ENCODE measurements at places on chromosomes 1 and 21.

- no peak for DNase-seq
These were observed 486.7 kb downstream of the SMYD3 start for GRCh38 chr1:246020211-246020954.

- DNase-seq: no peak
These were observed 151.7 kb upstream of the ZNF648 start for GRCh38 chr1:182213163-182213562.

GRCh38 chr1:32771561-32772280, 45.4 kb downstream of the YARS1 start:
- no peak for DNase-seq

- no peak for DNase-seq
These were observed 3.6 kb upstream of the ZNF672 start for GRCh38 chr1:248834343-248834940.

DNA sequence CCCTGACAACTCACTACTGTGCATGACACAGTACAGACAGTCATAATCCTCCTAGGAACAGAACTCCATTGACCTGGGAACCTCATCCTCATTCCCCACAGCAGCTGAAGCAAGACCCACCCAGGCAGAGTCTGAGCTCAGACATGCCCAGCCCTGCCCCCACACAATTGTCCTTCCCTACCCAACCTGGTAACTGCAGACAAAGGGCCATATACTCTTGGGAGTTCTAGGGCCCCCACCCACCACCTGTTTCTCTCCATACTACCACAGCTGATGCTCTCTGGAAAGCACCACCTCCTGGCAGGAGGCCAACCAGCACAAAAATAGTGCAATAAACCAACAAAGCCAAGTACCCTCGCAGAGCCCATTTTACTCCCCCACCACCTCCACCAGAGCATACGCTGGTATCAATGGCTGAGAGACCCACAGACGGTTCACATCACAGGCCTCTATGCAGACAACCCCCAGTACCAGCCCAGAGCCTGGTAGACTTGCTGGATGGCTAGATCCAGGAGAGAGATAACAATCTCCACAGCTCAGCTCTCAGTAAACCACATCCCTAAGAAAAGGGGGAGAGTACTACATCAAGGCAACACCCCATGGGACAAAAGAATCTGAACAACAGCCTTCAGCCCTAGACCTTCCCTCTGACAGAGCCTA, 159.7 kb upstream of the CXADR start:
- no peak for DNase-seq

DNA sequence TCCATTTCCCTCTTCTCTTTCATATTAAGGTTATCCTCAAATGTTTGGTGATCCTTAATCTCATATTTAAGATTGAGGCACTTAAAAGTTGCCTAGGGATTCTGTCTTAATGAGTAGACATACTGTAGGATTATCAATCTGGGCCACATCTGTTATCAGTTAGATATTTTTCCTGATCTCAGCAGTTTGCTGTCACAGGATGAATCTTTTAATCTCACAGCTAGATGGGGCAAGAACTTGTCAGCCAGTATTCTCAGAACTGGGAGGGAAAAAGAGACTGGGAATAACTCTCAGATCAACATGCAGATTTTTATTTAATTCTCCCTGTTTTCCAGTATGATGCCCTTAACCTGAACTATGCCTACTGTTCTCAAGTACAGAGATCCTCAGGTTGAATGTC, 14.0 kb downstream of the ZNF644 start:
- no peak for DNase-seq

DNA sequence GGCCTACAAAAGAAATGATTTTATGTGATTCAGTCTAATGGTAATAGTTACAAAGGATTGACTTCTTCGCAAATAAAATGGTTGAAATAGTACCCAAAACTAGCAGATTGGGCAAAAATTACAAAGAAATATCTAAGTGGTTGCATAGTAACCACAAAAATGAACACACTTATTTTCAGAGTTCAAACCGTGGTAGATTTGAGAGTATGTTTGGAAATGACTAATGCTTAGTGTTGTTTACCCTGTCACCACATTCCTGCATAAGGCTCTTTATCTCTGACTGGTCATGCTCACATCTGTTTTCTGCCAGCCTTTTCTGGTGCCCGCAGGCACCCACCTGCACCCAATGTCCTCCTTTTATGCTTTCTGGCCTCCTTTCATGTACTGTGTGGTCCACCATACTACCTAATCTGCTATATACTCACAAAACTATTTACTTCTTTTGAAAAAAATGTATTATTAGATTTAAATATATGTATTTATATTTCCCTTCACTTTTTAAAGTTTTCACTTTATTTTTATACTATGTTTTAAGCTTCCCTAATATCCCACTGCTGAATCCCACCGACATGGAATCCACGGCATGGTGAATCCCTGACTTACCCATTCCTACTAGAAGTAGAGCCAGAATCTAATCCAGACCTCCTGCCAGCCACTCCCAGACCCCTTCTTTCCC, 30.3 kb downstream of the PTPRC start:
- DNase-seq: no peak

GRCh38 chr1:25675729-25676476, 59.3 kb downstream of the MAN1C1 start:
- no peak for DNase-seq

- DNase-seq: no peak
These were observed 44.5 kb downstream of the MDM4 start for GRCh38 chr1:204560590-204561150.

DNA sequence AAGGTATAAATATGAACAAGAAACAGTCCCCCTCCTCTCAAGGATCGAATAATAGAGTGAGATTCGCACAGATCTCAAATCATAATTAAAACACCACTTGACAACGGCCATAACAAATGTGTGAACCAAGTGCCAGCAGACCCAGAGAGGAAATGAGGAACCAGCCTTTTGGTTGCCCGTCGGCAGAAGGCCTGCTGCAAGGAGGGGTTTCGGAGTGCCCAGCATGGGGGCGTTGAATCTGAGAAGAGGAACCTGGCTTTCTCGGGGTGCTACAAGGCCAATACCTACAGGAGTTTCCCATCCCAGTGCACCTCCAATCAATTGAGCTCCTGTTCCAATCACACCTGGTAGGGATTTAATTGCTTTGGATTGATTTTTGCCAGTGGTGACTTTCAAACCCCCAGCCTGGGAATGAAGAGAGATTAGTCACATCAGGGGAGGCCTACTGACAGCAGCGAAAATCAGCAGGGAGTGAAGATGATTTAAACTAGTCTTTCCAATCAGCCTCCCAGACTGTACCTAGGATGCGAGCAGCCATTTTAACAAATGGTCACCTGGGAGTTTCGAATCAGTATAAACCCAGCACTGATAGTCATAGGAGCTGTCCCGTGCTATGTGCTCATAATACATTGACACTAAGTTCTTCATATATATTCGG, 263.8 kb downstream of the KAZN start:
- no peak for DNase-seq

GRCh38 chr21:31576428-31576827, 83.1 kb upstream of the SOD1 start:
- DNase-seq: no peak

DNA sequence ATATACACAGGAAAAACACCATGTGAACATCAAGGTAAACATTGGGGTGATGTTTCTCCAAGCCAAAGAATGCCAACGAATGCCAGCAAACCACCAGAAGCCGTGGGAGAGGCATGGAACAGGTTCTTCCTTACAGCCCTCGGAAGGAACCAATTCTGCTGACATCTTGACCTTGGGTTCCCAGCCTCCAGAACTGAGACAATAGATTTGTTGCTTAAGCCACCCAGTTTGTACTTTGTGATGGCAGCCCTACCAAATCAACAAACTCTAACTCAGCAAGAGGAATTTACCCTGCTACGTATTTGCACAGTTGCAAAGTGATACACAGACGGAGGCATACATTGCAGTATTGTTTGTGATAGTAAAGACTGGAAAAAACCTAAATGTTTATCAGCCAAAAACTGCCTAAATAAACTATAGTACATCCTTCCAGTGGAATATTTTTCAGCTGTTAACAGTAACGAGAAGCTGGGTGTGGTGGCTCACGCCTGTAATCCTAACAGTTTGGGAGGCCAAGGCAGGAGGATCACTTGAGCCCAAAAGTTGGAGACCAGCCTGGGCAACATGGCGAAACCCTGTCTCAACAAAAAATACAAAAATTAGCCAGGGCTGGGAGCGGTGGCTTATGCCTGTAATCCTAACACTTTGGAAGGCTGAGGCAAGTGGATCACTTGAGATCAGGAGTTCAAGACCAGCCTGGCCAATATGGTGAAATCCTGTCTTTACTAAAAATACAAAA, 12.5 kb upstream of the ZC3H12A start:
- DNase-seq: no peak

DNA sequence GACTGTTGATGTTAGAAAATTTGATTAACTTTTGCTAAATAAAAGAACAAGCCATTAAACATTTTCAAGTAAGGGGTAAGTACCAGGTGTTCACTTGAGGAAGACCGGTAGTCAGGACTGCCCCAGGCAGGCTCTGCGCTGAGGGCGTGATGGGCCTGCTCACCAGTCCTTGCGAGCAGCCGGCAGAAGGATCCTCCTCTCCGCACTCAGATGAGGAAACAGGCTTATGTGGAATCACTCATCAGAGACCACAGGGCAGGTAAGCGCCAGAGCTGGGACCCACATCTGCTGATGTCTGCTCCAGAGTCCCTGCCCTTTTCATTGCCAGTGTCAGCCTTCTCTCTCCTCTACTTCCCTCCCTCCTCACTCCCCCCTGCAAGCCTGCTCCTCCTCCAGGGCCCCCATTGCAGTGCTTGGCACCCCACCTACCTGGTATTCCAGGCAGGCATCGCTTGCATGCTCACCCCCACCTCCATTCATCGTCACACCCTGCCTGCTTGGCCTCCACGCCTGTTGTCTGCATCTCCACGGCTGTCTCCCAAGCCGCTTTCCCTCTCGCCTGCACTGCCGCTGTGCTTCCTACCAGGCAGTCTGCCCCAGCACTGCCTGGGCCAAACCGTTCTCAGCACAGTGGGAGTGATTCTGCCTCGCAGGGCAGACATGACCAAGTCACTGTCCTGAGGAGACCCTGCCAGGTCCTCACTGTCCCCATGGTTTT, 24.7 kb upstream of the KDM4A start:
- no peak for DNase-seq

- DNase-seq: no peak
These were observed 486.9 kb upstream of the DAB1 start for GRCh38 chr1:57910782-57911181.

- DNase-seq: no peak
These were observed 25.7 kb upstream of the ABCG1 start for GRCh38 chr21:42193131-42193671.

GRCh38 chr1:89407360-89407759, 43.5 kb downstream of the GBP6 start:
- DNase-seq: no peak

DNA sequence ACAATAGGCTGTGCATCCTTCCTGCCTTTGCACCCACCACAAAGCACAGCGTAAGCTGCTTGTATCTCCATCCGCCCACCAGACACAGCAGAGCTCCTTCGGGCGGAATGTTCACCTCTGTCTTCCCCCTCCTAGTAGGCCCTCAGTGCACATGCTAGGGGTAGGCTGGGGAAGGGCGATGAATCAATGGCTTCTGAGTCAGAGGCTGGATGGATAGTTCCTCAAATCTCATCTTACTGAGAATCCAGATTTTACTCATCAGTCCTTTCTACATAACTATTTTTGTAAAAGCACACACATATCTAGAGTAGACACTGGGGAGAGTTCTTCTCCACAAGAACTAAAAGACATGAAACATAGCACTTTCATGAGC, 73.8 kb downstream of the BCAR3 start:
- DNase-seq: no peak

DNA sequence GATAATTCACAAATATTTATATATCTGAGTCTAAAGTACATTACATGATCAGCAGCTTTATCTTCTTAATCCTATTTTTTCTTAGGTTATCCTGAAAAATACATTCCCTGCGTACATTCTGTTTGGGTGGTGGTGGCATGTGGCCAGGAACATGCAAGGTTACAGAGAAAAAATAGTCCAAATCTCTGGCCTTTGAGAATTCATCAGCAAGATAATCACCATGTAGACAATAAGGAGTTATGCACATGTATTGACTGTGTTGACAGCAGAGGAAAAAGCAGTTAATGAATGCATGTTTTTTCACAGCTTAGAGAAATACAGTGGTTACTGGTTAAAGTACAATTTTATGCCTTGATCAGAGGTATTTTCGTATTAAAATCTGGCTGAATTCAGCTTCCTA, 49.0 kb downstream of the ABCA4 start:
- no peak for DNase-seq

GRCh38 chr21:39016740-39017315, 166.4 kb downstream of the PSMG1 start:
- DNase-seq: no peak

DNA sequence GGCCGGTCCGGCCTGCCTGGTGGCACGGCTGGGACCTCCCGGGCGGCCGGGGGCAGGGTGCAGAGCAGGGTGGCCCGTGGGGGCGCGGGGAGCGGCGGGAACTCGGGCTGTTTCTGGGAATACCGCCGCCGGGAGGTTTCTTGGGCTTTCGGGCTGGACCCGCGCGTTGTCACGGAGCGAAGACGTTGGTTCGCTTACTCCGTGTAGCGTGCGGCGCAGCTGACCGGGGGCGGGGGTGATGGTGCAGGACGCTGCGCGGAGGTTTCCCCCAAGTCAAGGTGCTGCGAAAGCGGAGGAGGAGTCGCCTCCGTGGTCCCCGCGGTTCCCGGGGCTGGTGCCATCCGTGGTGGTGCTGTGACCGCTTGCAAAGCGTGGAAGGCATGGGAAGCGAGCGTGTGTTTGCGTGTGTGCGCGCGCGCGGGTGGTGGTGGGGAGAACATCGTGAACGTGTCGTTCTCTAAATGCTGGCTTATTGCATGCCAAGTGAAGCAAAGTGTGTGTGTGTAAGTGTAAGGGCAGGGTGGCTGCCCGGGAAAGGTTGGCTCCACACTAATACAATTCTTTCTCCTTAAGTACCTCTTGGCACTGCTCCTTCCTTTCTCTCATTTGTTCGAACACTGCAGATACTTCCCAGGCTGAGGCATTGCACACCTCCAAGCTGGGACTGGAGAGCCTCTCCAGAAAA, 1.1 kb downstream of the RYR2 start:
- no peak for DNase-seq

DNA sequence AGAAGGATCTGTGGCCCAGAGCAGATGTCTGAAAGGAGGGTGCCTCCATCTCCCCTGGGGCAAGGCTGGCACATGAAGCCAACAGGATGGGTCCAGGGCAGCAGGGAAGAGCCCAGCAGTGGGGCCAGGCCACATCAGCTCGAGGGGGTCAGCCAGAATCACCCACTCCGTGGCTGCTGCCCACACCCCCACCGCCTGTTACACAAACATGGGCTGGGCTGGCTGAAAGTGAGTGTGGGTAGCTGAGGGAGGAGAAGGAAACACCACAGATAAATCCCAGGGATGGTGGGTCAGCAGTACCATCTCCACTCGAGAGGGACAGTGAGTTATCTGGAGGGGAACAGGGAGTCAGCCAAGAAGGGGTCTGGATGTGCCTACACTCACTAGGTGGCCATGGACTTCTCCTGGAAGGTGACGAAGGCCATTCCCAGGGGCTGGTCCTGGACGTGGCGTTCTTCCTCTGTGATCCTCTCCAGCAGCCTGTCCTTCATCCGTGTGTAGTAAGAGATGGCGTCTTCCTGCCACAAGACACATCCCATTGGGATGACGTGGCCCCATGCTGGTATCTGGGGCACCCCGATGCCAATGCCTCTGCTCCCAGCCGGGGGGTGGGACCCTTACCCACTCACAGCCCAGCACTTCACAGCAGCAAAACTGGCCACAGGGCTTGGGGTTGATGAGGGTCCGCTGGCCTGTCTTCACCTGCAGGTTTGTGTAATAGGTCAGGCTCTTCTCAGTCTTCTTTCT, 20.2 kb downstream of the TMEM63A start:
- DNase-seq: no peak

GRCh38 chr1:66266756-66267155, 267.2 kb upstream of the SGIP1 start:
- no peak for DNase-seq

All from cerebellar nuclear complex (tissue), 1 donor.